ENCODE measurements at places on chromosomes 16 and 17.

DNA sequence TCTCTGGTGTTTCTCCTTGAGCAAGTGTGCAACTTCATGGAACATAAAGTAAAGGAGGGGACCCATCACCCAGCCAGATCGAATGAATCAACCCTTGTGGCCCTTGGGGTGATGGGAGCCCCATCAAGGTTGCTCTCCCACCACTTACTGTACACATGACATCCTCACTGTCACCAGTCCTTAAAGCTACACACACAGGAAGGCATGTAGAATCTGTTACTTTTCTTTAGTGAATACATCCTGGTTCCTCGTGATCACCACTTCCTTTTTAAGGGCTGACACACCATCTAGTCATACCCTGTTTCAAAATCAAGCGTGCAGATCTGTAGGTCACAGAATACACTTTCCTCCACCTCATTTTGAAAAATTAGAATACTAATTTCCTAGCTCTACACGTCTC lies 22.6 kb upstream of the MPHOSPH6 start:
- DNase-seq = no peak

DNA sequence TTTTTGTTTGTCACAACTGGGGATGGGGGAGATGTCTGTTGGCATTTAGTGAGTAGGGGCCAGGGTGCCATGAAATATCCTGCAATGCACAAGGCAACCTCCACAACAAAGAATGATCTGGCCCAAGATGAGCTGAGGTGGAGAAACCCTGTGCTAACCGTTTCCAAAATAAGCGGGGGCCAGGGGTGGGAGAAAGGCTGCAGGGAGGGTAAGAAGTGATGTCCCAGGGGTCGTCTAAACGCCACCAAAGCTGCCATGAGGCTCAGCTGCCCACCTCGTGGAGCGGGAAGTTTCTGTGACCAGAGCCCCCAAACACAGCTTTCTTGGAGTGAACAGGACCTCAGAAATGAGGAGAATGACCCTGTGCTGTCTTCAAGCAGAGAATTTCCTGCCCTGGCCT lies 76.5 kb upstream of the CDH5 start:
- no peak for DNase-seq

- no peak for DNase-seq
Observed at GRCh38 chr17:76493505-76494167, 7.6 kb downstream of the RHBDF2 start.

- no peak for DNase-seq
Observed at GRCh38 chr17:75013092-75013559, 656 bp downstream of the MRPL58 start.

- no peak for DNase-seq
Observed at GRCh38 chr16:49593424-49594040, 219.9 kb downstream of the C16orf78 start.

DNA sequence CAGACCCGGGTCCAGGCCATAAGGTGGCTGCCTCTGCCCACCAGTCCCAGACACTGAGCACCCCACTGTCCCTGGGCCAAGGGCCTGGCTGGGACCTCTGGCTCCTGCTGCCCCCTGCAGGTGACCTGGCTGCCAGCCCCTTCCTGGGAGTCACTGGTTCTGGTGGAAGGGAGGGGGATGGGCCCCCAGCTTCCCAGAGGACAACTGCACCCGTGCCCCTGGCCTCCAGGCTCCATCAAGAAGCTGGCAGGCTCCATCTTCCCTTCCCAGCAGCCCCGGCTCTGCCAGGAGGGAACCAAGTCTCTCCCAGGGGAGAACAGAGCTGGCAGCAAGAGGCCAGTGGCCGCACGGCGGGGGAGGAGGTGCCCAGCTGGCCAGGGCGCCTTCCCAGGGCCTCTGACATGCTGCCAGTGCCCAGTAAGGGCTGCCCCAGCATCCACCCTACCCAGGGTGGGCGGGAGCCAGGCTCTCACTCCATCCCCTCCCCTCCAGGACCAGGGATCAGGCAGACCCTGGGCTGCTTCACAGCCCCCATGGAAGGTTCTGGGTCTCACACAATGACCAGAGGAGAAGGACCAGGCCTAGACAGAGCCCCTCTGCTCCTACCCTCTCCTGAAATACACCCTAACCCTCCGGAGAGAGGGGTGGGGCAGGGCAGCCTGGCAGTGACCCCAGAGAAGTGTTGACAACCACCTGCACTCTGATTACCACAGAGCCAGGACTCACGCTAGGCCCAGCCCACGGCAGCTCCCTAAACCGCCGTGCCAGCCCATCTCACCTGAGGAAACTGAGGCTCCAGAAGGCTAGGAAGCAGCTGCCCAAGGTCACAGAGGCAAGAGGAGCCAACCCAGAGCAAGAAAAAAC lies 3.6 kb downstream of the CLUH start:
- DNase-seq = no peak

DNA sequence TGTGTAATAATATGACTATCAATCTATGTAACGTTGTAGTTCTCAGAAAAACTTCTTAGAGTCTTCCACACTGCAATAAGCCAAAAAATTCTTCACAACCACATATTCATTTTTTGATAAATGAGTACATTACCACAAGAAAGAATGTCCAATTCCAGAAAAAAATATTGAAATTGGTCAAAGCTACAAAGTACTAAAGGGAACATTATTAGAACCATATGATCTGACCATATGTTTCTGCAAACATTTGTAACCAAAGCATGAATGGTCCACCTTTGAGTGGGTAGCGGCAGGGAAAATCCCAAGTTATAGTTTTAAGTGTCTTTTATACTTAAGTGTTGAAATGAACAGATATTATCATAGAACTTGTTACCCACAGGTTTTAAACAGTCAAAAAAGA lies 71.7 kb upstream of the NACA2 start:
- DNase-seq = no peak

- DNase-seq = no peak
Observed at GRCh38 chr17:6497496-6498221, 53.4 kb downstream of the PIMREG start.

- DNase-seq = no peak
Observed at GRCh38 chr16:2426941-2427361, 2.3 kb upstream of the CCNF start.

- no peak for DNase-seq
Observed at GRCh38 chr16:82061861-82062525, 26.9 kb downstream of the HSD17B2 start.

DNA sequence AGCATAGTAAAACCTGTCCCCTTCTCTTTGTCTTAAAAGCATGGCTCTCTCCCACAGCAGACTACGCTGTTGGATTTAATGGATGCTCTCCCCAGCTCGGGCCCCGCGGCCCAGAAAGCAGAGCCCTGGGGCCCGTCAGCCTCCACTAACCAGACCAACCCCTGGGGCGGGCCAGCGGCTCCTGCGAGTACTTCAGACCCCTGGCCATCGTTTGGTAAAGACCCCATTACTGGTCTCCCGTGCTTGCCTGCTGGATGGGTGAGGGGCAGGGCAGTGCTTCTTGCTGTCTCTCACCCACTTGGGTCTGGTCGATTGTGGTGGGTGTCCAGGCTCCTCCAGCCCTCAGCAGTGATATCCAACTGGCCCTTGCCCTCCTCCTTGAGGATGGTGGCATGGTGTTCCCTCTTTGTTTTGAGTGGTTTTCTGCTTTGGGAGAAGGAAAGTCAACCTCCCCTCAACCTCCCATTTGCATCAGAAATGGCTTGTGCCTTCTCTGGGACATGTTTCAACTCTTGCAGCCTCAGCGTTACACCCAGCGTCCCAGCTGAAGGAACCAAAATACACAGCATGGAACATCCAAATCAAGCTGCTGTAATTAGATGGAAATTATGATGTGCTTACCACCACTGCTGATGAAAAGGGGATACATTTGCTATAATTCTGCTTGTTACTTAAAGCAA lies 49.3 kb downstream of the B9D1 start:
- DNase-seq = no peak
